ENCODE measurements at places on chromosomes 5 and 9. TPM values are rescaled to one million over a fixed set of nuclear protein-coding genes. Genes with fewer than 3 reads are reported as not detected.

Gene IFNK
- not detected for polyA plus RNA-seq

Gene NDST1
- 45.7 TPM for polyA plus RNA-seq

Gene CFAP157
- polyA plus RNA-seq = 0.64 TPM

Gene IL3
- not detected for polyA plus RNA-seq

Gene TRAF1
- 3.3 TPM for polyA plus RNA-seq

Gene PCDHB15
- polyA plus RNA-seq = 6.6 TPM

DNA sequence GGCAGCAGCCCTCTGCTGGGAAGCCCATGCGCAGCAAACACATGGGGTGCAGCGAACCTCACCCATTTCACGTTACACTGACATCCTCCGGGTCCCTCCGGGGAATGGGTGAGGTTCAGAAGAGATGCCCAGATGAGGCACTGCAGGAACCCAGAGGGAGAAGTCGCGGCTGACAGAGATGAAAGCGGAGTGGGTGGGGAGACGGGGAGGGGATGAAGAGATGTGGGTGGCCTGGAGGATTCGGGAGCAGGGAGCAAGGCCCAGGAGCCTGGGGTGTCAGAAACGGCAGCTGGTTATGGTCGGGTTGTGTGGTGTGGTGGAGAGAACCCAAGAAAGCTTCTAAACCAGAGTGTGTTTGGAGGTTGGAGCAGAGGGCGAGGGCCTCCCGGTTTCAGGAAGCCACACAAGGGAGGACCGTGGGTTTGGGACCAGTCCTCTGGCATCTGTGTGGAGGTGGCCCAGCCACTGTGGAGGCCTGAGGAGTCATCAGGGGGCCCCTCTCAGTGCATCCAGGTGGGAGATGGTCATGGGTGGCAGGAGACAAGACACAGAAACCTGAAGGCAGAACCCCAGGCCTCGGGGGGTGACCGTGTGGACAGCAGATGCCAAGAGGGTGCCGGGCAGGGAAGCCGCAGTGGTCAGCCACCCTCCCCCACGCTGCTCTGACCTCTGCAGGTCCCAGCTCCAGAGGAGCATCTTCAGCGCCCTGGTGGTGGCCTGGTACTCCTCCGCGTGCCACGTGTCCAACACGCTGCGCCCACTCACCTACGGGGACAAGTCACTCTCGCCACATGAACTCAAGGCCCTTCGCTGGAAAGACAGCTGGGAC lies 8.6 kb downstream of the UCK1 start:
- no peak for DNase-seq

GRCh38 chr9:128556926-128557634 lies 4.7 kb downstream of the SPTAN1 start:
- no peak for DNase-seq

GRCh38 chr5:149583394-149583793 lies 2.1 kb downstream of the ARHGEF37 start:
- no peak for DNase-seq

DNA sequence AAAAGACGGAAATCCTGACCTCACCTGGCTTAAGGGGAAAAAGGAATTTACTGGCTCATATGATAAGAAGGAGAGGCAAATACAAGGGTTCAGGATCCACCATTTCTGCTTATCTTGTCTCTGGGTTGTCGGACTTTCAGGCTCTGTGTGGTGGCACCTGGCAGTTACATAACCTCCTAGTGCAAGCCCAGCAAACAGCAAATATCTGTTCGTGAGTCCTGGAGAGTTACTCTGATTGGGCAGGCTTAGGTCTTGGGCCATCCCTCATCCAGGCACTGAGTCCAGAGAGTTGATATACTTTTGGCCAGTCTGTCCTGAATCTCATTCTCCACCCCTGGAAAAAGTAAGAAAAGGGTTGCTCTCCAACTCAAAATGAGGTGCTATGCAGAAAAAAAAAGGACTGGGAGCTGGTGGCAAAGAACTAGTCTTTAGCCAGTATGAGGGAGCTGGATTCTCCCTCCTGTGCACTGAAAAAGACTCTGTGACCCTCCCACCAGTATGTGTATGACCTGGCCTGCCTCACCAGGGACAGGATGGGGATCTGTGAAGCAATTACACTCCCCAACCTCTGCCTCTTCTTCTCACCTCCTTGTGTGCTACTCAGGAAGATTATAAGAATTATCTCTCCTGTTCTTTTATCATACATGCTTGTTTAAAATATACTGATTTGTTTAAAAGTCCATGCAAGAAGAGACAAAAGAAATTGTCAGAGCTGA lies 282.9 kb downstream of the ARHGAP26 start:
- DNase-seq = no peak

DNA sequence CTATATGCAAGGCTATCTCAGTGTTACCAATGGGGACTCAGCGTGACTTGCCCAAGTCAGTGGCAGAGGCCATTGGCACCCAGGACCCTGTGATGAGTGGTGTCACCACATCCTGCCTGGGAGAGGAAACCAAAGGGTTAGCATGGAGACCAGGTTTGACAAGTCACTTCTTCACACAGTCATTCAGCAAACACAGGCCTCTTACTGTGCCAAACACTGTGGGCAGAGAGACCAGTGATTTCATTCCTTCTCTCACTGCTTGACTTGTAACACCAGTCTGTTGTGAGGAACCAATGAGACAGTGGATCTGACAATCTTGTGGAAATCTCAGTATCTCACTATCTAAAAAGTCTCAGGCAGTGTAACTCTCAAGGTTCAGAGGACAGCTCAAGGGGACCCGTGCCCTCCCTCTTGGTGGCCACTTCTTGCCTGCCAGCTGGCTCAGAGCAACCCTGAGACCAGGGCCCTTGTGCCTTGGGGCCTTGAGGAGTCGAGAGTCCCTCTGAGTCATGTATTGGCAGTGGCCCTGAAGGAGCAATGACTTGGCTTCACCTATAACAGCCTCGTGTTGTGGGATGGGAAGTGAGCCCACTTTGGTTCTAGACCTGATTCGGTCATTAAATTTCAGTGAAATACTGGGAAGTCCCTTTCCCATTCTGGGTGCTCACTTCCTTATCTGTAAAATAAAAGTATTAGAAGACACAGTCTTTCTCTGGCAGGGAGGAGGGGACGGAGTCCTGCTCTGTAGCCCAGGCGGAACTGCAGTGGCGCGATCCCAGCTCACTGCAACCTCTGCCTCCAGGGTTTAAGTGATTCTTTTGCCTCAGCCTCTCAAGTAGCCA lies 1.6 kb downstream of the FABP6 start:
- DNase-seq = peak; percentile 3

DNA sequence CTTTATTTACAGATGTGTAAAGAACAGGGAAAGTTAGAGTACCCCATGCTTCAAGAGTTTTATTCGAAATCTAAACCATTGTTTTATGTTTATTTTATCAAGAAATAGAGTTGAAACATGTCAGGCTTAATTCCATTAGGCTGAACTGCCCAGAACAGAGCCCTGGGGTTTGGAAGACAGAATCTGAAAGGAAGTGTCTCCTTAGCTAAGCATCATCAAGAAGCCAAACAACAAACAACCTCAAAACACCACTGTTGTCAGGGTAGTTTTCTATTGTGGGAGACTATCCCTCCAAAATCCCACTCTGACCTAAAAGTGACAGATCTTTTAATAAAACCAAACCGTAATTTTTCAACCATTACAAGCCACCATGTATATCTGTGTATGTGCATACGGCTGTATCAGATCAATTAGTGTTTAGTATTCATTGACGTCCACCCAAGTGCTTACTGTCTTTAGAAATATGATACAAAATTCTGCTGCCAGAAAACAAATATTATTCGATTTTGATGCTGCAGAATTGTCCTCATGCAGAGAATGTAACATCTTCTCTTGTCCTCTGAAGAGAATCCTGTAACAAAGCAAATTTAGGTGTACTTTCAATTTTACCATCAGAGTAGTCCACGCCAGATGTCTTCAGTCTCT lies 271.9 kb upstream of the TMEM161B start:
- no peak for DNase-seq

GRCh38 chr5:61827445-61827975 lies 478.5 kb upstream of the KIF2A start:
- DNase-seq = no peak

GRCh38 chr9:122402403-122402871 lies 31.6 kb downstream of the PTGS1 start:
- peak; percentile 89 for DNase-seq

- peak; percentile 40 for DNase-seq
Measured at GRCh38 chr5:99104538-99105132, 175.8 kb upstream of the CHD1 start.

- DNase-seq = no peak
Measured at GRCh38 chr5:116084287-116084691, 536 bp upstream of the COMMD10 start.

DNA sequence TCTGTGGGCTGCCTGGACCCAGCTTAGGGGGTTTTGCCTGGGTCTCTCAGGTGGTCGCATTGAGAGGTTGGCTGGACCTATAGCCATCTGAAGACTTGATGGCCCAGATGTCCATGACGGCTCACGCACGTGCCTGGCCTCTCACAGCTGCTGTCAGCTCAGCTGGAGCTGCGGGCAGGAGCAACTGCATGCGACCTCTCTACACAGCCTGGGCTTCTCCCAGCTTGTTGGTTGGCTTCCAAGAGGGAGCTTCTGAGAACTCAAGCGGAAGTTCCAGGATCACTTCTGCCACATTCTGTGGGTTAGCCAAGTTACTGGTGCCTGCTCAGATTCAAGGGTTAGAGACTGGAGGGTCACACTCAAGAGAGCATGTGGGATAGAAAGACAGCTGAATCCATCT lies 99.2 kb downstream of the DAPK1 start:
- DNase-seq = peak; percentile 67

DNA sequence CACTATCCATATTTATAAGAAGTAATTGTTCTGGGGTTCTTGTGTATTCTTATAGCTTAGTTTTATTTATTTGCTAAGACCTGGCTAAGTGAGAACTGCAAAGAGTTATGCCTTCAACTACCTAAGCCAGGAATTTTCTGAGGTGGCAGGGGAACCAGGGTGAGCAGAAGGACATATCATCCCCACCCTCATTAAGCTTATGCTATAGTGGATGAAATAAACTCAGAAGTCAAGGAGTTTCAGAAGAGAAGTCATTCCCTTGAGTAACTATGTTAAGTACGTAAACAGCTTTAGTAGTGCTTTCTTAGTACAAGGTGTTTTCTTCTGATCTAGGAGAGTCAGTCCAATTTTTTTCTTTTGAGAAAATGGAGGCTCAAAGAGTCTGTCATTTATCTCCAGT lies 41.7 kb downstream of the STK32A start:
- DNase-seq = no peak

GRCh38 chr5:33049298-33049697 lies 338.2 kb downstream of the NPR3 start:
- DNase-seq = no peak

GRCh38 chr5:1315018-1315708 lies 20.3 kb upstream of the TERT start:
- DNase-seq = no peak

DNA sequence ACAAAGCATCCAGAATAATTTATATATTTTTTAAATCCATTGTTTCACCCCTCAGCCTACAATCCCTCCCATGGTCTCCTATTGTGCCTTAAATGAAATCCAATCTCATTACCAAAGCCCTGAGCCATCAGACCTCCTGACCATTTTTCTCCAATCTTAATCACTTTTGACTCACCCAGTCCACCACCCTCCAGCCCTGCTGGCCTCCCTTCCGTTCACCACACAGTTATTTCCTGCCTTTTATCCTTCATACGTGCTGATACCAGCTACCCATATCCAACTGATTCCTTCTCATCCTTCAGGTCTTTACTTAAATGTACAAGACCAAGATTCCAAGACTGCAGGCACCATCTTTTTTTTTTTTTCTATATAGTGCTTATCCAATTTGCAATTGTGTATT lies 1026.7 kb upstream of the DMAC1 start:
- DNase-seq = no peak

DNA sequence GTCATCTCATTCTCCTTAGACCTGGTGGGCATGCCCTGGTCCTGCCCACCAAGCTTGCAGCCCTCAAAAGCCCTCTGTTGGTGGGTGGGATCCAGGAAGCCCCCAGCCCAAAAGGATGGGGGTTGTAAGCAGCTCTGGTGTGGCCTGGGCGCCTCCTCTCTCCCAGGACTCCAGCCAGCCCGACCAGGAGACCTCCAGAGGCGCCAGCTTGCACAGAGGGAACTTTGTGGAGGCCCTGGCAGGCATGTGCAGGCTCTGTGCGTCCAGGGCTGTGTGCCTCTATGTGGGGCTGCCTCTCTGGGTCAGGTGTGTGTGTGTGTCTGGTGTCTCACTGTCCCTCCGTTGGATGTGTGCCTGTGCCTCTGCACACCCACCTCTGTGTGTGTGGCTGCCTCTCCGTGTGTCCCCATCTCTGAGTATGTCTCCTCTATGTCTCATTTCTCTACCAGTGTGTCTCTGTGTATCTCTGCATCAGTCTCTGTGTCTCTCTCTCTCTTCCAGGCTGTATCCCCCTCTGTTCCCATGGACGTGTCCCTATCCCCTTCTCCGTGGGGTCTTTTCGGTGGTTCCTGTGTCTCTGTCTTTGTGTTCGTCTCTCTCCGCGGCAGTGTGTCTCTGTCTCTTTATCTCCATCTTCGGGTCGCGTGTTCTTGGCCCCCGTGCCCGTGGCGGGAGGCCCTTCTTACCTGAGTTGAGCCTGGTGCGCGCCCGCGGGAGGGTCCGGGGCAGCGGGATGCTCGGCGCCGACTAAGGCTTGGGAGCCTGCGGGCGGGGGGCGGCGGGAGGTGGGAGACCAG lies 501 bp downstream of the ENHO start:
- DNase-seq = no peak

Measured in muscle of back (tissue), 13 donors.